ENCODE measurements at places on chromosomes 2 and 18. TPM values are rescaled to one million over a fixed set of nuclear protein-coding genes. Genes with fewer than 3 reads are reported as not detected.

- no peaks in the 10 kb centered on the region for H3K36me3 ChIP-seq
- no peaks in the 10 kb centered on the region for H3K4me1 ChIP-seq
- H3K27ac ChIP-seq, result no peak overlapping the region
- H3K4me3 ChIP-seq, result no peak overlapping the region
- no peak for DNase-seq
Observed at GRCh38 chr18:44197832-44198611, 482.7 kb upstream of the SETBP1 start.

DNA sequence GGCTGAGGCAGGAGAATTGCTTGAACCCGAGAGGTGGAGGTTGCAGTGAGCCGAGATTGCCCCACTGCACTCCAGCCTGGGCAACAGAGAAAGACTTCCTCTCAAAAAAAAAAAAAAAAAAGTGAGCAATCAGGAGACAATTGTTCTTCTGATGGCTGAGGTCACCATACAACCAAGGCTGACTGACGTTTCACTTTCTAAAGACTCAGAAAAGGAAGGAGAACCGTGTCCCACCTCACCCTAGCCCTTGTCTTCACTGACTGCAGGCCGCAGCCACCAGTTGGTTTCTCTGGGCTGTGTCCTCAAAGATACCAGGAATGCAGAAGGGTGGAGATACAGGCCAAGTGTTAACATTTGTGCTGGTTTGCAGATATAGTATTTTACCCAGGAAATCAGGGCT, 7.7 kb upstream of the SLC35F6 start:
- H3K27me3 ChIP-seq, result peaks cover 2% of the 10 kb centered on the region
- H3K4me3 ChIP-seq, result no peak overlapping the region
- peaks cover 13% of the 10 kb centered on the region for H3K4me1 ChIP-seq
- peak overlapping the region; percentile 31 for H3K27ac ChIP-seq
- H3K36me3 ChIP-seq, result no peaks in the 10 kb centered on the region

DNA sequence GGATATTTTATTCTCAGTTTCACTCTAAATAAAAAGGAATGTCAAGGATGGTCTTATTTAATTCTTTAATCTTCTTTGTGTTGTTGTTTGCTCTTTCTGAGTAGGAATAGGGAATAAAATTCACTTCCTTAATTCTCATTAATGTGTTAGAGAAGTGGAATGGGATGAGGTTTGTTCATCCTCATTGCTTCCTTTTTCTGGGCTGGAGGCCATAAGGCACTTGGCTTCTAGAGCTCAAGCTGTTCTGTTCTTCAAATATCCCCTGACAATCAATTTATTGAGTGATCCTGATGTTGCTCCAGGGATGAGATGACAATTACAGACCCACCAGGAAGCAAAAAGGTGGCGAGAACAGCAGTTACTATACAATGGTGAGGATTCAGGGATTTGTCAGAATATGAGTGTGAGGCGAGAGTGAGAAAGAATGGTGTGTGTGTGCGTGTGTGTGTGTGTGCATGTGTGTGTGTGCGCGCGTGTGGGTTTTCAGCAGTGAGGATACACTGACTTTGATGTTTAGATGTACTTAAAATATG, 557.6 kb upstream of the FANCL start:
- no peaks in the 10 kb centered on the region for H3K36me3 ChIP-seq
- no peak overlapping the region for H3K4me3 ChIP-seq
- no peak overlapping the region for H3K27ac ChIP-seq
- no peaks in the 10 kb centered on the region for H3K4me1 ChIP-seq
- no peaks in the 10 kb centered on the region for H3K27me3 ChIP-seq

Gene GNLY
- 72.9 TPM for total RNA-seq

- no peak overlapping the region for H3K4me3 ChIP-seq
- H3K4me1 ChIP-seq, result no peaks in the 10 kb centered on the region
- DNase-seq, result no peak
- H3K27ac ChIP-seq, result no peak overlapping the region
Observed at GRCh38 chr2:186991766-186992417, 142.9 kb upstream of the ZSWIM2 start.

DNA sequence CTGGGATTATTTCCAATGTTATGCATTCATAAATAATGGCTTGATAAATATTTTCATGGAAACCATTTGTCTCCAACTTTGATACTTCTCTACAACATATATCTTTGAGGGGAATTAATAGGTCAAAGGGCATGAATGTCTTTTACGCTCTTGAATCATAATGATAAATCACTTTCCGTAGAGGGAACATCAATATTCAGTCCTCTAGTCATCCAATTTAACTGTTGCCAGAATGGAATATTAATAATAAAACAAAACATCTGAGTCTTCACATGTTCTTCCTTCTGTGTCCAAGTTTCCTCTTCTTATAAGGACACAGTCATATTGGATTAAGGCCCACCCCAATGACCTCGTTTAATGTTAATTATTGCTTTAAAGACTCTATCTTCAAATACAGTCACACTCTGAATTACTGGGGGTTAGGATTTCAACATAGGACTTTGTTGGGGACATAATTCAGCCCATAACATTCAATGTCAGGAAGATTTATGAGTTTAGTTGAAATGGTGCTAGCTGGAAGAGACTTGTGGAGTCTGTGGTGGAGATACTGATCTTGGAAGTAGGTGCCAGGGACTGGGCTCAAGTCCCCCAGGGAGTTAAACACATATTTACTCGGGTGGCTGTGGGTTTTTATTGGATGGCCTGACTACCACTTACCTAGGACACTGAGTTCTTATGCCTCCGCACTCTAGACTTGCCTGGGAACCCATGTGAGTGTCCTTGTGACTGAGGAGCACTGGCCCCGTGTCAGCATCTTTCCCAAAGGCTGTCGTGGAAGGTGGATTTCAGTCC, 85.0 kb upstream of the SEC11C start:
- no peak overlapping the region for H3K4me3 ChIP-seq
- H3K4me1 ChIP-seq, result no peaks in the 10 kb centered on the region
- H3K27ac ChIP-seq, result no peak overlapping the region
- H3K36me3 ChIP-seq, result no peaks in the 10 kb centered on the region

Gene SLC9A4
- total RNA-seq, result 0.10 TPM

- H3K27ac ChIP-seq, result no peak overlapping the region
- no peak for DNase-seq
- H3K36me3 ChIP-seq, result no peaks in the 10 kb centered on the region
- peaks cover 3% of the 10 kb centered on the region for H3K4me1 ChIP-seq
- no peak overlapping the region for H3K4me3 ChIP-seq
Observed at GRCh38 chr18:48761582-48761981, 189.2 kb downstream of the SMAD7 start.

GRCh38 chr2:119249311-119249710, 25.7 kb downstream of the STEAP3 start:
- H3K27me3 ChIP-seq, result no peaks in the 10 kb centered on the region
- H3K27ac ChIP-seq, result no peak overlapping the region
- no peak for DNase-seq
- no peaks in the 10 kb centered on the region for H3K4me1 ChIP-seq
- no peak overlapping the region for H3K4me3 ChIP-seq

DNA sequence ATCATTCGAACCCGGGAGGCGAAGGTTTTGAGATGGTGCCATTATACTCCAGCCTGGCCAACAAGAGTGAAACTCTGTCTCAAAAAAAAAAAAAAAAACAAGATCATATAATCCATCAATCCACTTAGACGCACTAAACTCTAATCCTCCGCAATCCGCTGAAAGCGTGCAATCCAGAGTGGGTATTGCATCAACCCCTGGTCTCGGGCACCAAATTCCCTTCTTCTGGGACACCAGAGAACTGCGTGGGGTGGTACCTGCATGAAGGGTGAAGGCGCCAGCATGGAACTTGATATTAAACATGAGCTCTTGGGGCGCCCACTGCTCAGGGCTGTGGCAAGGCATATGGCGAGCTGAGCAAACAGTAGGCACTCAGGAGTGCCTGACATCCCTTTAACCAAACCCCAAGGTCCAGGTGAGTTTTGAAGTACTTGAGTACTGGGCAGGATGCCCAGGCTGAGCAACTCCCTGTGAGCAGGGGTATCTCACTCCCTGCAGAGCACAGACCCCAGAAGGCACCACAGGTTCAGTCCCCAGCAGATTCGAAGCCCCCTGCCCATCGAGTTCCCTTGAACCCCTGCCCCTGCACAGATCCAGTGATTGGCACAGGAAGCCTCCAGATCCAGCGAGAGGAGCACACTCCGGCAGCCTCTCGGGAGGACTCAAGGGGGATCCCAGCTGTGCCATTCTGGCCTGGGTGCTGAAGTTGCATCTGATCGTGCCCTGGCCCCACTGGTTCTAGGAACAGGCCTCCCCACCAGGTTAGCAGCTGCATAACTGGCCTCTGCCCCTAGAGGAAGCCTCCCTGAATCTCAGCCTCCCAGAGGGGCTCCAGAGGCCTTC, 8.0 kb downstream of the ALPI start:
- peaks cover 30% of the 10 kb centered on the region for H3K27me3 ChIP-seq
- no peak for DNase-seq
- H3K36me3 ChIP-seq, result no peaks in the 10 kb centered on the region
- no peak overlapping the region for H3K27ac ChIP-seq
- no peaks in the 10 kb centered on the region for H3K4me1 ChIP-seq

- H3K4me3 ChIP-seq, result no peak overlapping the region
- H3K27ac ChIP-seq, result no peak overlapping the region
- no peaks in the 10 kb centered on the region for H3K36me3 ChIP-seq
- no peaks in the 10 kb centered on the region for H3K4me1 ChIP-seq
- DNase-seq, result no peak
- H3K27me3 ChIP-seq, result no peaks in the 10 kb centered on the region
Observed at GRCh38 chr2:20621366-20622295, 29.3 kb downstream of the HS1BP3 start.

GRCh38 chr2:152432206-152432653, 97.3 kb downstream of the FMNL2 start:
- no peak overlapping the region for H3K27ac ChIP-seq
- no peaks in the 10 kb centered on the region for H3K4me1 ChIP-seq
- no peaks in the 10 kb centered on the region for H3K27me3 ChIP-seq
- H3K36me3 ChIP-seq, result no peaks in the 10 kb centered on the region
- no peak overlapping the region for H3K4me3 ChIP-seq

DNA sequence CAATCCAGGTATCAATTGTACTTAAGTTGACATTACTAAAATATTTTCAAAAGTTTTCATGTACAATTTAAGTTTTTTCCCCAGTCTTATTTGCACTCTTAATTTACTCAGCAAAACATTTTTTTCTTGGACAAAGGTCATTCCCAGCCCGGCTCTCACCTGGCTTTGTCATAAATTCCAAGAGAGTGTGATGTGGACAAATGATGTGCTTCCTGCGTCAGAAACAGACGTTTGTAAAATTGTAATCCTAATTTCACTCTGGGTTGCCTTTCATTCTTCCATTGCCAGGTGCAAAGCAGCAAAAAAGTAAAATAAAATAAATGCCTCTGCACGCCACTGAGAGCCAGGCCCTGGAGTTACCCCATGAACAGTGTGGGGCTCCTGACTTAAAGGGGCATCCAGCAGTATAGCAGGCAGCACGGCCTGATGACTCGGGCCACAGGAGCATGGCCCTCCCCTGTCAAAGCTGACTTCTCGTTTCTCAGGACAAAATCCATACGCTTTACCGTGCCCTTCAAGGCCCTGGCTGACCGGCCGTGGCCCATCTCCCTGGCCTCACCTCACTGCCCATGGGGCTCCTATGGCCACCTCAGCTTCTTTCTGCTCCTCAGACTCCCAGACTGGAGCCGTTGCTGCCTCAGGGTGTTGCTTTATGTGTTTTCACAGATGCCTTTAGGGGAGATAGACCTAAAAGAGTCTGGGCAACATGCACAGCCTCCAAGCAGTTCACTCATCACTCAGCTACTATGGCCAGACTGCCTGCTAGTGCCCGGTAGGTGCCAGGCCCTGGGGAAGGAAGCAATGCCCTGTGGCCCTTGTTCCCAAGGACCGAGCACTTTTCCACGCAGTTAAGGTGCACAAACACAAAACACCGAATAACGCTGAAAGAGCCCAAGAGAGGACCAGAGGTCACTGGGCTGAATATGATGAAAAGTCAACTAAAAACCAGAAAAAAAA, 7.6 kb upstream of the TMEM185B start:
- peak overlapping the region; percentile 99 for H3K27ac ChIP-seq
- H3K36me3 ChIP-seq, result peaks cover 68% of the 10 kb centered on the region
- H3K4me1 ChIP-seq, result peaks cover 66% of the 10 kb centered on the region
- peak overlapping the region; percentile 96 for H3K4me3 ChIP-seq
- DNase-seq, result no peak

DNA sequence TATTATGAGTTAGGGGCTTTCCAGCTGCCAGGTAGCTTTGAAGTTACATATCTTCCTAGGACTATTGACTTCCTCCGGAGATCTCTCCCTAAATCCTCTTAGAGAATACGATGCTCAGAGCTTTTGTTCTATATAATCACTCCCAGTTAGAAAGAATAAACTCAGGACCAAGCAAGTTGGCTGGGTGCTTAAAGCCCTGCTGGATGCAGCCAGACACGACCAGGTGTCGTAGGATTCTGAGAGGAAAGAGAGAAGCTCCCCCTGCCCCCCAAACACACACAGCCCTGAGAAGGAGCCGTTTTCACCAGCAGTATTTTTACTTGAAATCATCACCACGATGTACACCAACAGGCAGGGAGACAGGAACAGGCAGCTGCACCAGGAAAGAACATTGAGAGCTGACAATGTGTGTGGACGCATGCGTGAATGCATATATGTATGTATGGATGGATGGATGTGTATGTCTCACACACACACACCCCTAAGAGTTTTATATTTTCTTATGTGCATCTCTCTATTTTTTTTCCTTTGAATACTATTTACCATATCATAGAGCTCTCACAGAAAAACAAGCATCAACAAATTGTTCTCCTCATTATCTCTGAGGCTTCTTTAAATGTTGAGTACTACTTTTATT, 382.6 kb downstream of the EPHA4 start:
- H3K4me1 ChIP-seq, result no peaks in the 10 kb centered on the region
- H3K27me3 ChIP-seq, result peaks cover 6% of the 10 kb centered on the region

Gene M1AP
- not detected for total RNA-seq

GRCh38 chr2:145116834-145117725, 597.2 kb upstream of the ZEB2 start:
- no peaks in the 10 kb centered on the region for H3K36me3 ChIP-seq
- H3K27me3 ChIP-seq, result no peaks in the 10 kb centered on the region
- H3K4me3 ChIP-seq, result no peak overlapping the region
- H3K27ac ChIP-seq, result no peak overlapping the region
- H3K4me1 ChIP-seq, result no peaks in the 10 kb centered on the region
- DNase-seq, result no peak

Gene DNAH7
- total RNA-seq, result 0.04 TPM

- H3K36me3 ChIP-seq, result no peaks in the 10 kb centered on the region
- H3K4me3 ChIP-seq, result no peak overlapping the region
- peaks cover 2% of the 10 kb centered on the region for H3K27me3 ChIP-seq
- DNase-seq, result no peak
- H3K4me1 ChIP-seq, result no peaks in the 10 kb centered on the region
Observed at GRCh38 chr2:15798701-15799431, 141.5 kb upstream of the MYCN start.

Gene LBH
- total RNA-seq, result 136 TPM

Gene EFHD1
- total RNA-seq, result 0.32 TPM

Data from activated CD4-positive, alpha-beta T cell treated with anti-CD3 and anti-CD28 coated beads, Interleukin-2, amount 10 ng/mL, durations not matched to agents 7 days and 5 days (primary cell).